CD4-positive, alpha-beta T cell treated with Interleukin-10 for 1 hour (primary cell): ENCODE measurements at places on chromosomes 11 and 22.

- no peak for DNase-seq
Observed at GRCh38 chr11:130337281-130338089, 22.8 kb upstream of the ZBTB44 start.

DNA sequence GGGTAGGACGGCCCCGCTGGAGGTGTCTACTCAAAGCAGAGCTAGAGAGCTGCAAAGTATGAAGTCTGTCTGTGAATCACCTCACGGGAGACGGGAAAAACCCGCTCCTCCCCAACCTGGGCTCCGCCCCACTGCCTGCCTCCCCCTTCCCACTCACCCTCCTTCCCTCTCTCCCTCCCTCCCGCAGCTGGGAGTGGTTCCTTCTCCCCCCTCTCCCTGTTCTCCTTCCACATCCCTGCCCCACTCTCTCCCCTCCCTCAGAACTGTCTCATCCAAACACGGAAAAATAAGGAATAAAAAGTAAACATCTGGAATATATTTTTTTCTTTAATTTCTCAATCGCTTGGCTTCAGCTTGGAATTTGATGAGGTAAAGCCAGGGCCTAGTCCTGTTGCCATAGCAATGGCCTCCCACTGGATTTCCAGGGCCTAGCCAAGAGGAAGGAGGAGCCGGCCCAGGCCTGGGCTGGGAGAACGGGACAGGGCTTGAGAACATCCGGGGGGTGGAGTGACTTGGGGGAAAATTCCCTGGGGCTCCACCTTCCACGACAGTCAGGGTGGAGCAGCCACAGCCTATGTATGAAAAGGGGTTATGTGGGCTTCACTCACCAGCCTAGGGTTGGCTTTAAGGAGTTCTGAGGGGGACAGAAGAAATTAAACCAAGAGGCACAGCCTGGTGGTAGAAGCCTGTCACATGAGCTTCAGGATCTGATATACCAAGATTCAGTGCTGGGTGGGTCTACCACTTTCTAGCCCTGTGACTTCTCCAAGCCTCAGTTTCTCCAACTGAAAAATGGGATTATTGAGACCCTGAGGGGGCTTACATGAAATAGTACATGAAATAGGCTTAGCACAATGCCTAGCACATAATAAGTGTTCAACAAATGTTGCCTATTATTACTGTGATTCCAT lies 2.2 kb downstream of the TNKS1BP1 start:
- no peak for DNase-seq

GRCh38 chr11:10444725-10445315 lies 10.2 kb upstream of the AMPD3 start:
- no peak for DNase-seq

- DNase-seq: no peak
Observed at GRCh38 chr22:49413551-49413950, 414.1 kb downstream of the BRD1 start.

DNA sequence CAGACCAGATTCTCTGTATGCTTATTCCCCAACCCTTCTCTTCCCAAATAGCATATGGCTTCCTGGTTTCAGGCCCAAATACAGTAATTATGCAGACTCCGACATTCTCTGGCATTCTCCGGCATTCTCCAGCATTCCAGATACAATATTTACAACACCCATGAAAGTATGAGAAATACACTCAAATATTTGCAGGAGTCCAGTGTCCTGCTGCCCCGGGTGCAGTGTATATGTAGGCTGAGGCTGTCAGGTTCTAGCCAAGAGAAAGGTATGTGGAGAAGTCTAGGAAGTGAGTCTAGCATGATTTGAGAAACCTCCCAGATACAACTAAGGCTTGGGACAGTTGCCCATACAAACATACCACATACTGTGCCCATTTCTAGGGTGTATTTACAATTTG lies 160.7 kb downstream of the SOX6 start:
- no peak for DNase-seq

GRCh38 chr11:848380-848931 lies 5.8 kb downstream of the TSPAN4 start:
- peak; percentile 73 for DNase-seq

GRCh38 chr22:22201930-22202343 lies 42.6 kb upstream of the VPREB1 start:
- DNase-seq: no peak

- no peak for DNase-seq
Observed at GRCh38 chr11:19594326-19594725, 118.3 kb upstream of the NAV2 start.

- DNase-seq: no peak
Observed at GRCh38 chr22:37345863-37346504, 63.7 kb downstream of the CYTH4 start.

GRCh38 chr11:11461473-11461872 lies 108.4 kb upstream of the CSNK2A3 start:
- DNase-seq: no peak

DNA sequence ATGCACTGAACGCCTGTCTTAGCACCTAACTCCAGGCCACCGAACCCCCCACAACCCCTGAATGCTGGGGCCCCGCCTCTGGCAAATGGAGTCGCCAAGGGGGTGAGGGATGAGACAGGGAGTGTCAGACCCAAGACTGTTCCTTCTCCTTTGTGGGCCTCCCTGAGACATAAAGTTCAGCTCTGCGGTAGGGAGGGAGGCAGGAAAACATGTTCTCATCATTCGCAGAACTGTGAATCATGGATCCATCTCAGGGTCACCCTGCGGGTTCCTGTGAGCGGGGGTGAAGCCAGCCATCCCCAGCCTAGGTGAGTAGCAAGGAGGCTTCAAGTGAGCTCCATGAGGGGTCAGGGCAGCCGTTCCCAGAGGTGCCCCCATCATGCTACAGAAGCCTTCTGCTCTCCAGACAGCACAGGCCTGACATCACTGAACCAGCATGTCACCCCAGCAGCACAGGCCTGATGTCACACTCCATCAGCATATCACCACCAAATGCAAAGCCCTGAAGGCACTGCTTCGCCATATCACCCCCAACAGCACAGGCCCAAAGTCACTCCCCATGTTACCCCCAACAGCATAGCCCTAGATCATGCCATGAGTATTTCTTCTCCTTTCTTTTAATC lies 27.2 kb downstream of the TMPRSS6 start:
- no peak for DNase-seq

DNA sequence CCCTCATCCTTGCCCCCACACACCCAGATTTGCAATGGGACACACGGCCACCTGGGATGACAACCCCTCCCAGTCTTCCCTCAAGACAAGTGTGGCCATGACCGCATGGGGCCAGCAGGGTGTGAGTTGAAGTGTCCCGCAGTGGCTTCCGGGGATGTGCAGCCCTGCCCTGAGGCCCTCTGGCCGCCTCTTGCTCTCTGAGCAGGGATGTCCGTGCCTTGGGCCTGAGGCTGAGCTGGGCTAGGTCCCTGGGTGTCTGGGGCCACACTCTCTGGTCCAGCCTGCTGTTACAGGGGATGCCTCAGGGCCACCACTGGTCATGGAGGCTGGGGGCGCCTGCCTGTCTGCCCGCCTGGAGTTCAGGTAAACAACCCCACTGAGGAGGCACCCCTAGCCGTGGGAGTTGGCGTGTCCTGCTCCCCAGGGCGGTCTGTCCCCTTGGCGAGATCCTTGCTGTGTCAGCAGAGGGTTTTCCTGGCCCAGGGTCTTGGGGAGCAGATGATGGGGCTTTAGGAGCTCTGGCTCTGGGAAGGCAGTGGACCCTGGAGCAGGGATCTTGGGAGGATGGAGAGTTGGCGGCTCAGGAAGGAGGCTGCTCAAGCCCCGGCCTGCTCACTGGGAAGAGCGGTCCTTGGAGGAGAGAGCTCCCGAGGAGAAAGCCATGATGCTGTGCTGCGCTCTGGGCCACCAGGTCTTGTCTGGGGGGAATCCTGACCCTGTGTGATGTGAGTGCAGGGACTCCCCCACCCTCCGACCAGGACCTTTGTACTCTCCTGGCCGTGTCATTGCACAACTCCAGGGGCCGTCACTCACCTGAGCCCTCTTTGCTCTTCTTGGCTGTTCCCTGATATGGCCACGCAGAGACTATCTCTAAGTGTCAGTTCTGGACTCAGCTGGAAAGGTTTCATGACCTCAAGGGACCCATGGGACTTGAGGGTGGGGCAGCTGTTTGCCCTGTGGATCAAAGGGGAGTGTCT lies 67.9 kb downstream of the KCNQ1 start:
- no peak for DNase-seq

- DNase-seq: no peak
Observed at GRCh38 chr11:117713538-117713991, 83.5 kb downstream of the DSCAML1 start.

GRCh38 chr11:113113801-113114704 lies 152.8 kb downstream of the NCAM1 start:
- no peak for DNase-seq

GRCh38 chr11:66850235-66850587 lies 6.7 kb upstream of the LRFN4 start:
- no peak for DNase-seq

- no peak for DNase-seq
Observed at GRCh38 chr22:46250783-46251125, 661 bp upstream of the CDPF1 start.

DNA sequence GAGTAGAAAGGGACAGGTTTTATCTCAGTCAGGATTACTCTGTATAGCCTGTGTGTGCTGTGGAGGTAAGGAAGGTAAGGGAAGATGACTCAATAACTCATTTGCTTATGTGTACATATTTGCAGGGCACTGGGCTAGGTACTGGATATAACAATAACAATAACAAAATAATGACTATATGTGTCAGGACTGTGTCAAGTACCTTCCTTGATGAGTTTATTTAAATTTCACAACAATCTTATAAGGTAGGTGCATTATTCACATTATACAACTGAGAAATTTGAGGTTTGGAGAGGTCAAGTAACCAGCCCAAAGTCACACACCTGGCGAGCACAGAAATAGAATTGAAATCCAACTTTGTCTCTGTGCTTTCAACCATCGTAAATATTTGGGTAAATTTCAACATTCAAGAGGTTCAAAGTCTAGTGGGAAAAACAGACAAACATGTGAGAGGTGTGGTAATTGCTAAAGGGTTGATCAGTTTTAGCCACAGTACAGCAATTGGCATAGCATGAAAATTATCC lies 131.8 kb downstream of the APIP start:
- DNase-seq: no peak

DNA sequence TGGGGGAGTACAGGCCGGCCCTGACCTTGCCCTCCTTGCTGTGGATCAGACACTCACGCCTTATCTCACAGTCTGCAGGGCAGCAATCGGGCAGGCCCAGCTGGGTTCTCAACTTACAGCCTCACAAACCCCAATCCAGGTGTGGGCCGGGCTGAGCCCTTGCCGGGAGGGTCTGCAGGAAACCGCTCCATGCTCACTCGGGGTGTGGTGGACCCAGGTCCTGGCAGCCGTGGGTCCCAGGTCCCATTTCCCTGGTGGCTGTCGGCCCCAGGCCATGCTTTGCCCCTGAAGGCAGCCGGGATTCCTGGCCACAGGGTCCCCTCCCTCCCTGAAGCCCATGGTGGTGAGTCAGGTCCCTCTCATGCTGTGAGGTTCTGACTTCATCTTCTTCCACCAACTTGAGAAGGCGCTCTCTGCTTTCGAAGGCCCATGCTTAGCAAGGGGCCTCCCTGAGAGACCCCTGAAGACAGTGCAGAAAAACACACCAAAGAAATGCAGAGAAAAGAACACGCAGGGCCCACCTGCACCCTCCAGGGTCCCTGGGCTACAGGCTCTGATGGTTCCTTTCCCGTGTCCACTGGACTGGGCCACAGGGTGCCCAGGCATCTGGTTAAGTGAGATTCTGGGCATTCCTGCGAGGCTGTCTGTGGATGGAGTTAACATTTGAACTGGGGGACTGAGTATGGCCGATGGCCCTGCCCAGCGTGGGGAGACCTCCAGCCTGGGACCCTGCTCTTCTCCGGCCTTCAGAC lies 588.2 kb downstream of the BRD1 start:
- DNase-seq: no peak

DNA sequence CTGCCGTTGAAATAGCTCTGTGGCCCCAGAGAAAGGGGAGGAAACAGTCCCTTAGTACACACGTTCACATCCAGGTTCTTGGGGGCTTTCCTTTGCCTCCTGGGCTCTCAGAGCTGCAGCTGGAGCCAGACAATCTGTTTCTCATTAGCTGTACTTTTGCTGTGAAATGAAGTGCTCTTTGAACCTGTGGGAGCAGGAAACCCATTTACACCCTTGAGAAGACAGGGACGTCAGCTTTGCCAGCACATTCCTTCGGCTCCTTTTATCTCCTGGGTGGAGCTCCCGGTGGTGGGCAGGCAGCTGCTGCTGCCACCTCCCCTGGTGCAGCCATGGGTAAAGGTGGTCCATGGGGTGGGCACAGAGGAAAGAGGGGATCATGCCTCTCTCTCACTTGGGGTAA lies 80.6 kb upstream of the TIMP3 start:
- no peak for DNase-seq

DNA sequence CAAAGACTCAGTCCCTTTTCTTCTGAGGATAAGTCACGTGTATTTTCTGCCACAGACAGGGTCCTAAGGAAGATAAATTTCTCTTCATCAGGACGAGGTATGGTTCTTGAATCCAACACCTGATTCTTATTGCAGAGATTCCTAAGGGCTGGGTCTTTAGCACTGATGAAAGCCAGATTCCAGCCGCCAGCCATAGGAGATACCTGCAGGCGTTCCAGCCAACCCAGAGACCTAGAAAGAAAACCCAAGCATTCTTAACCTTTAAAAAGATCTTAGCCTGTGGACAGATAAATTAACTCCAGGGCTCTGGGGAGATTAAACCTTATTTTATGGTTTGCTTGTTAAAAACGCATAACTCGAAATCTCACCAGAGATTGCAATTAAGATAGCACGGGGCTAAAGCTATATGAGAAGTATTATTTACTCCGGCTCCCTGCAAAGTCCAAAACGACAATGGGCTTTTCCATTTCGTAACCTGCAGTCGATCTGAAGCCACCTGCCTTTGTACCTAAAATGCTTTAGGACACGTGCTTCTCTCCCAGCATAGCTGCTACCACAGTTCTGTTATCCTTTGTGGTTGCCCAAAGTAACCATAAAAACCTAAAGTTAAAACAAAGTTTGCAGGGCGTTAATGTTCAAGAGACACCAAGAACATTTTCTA lies 104.5 kb downstream of the NXPE2 start:
- no peak for DNase-seq

- DNase-seq: no peak
Observed at GRCh38 chr22:41469218-41469851, 418 bp downstream of the ACO2 start.

- no peak for DNase-seq
Observed at GRCh38 chr11:12455938-12456337, 78.6 kb downstream of the PARVA start.

- DNase-seq: no peak
Observed at GRCh38 chr11:8642196-8642841, 40.1 kb downstream of the TRIM66 start.

- DNase-seq: no peak
Observed at GRCh38 chr11:46338636-46338987, 8.7 kb upstream of the DGKZ start.

GRCh38 chr11:44964526-44965209 lies 14.0 kb upstream of the TP53I11 start:
- no peak for DNase-seq

GRCh38 chr11:72451831-72452376 lies 17.6 kb upstream of the CLPB start:
- DNase-seq: no peak
